ENCODE measurements at places on chromosomes 5 and 9.

- no peak for DNase-seq
Measured at GRCh38 chr5:84724683-84725082, 340.0 kb upstream of the EDIL3 start.

GRCh38 chr9:106880863-106881262 is 17.9 kb downstream of the ZNF462 start:
- no peak for DNase-seq

DNA sequence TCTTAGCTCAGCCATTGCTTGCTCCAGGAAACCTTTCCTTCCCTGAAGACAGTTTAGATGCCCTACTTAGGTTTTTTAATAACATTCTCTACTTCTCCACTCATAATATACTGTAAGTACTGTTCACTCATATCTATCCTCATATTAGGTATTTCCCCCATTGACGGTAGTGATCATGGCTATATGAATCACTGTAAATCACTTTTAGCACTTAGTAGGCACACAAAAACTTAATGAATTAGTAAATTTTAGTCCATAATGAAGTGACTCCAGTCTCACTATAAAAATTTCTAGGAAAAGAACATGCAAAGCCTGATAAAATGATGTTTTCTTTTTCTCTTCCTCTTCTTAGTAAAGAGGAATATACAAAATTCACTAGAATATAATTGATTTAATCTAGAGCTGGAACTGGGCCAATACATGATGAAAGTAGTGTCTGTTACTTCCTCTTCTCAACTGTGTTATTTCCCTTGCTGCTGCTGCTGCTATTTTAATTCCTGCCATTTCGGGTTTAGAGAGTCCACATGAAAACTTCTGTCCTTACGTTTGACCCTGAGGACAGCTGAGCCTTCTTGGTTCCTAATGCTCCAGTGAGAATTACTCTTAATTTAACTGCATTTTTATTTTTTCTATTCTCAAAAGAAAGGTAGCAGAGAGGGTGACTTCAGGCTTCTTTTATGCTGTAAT is 73.5 kb downstream of the LNPEP start:
- no peak for DNase-seq

GRCh38 chr9:121676926-121677325 is 25.5 kb downstream of the DAB2IP start:
- no peak for DNase-seq

GRCh38 chr5:71681296-71681695 is 37.8 kb upstream of the CARTPT start:
- no peak for DNase-seq

- no peak for DNase-seq
Measured at GRCh38 chr9:37840560-37841194, 40.1 kb downstream of the DCAF10 start.

DNA sequence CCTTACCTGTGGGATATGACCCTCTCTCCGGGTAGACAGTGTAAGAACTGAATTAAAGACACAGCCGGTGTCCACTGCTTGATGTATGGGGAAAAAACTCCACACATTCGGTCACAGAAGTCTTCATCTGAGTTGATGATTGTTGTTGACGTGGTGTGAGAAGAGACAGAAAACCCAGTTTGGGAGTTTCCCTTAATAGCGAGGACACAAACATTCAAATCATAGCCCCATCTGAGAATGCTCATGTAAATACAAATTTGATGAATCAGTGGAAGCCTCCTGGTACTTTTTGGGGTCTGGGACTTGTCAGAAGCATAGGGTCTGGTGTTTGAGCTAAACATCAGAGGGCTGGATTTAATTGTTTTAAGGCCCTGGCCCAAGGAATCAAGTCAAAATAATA is 11.0 kb downstream of the HAVCR1 start:
- no peak for DNase-seq

GRCh38 chr9:136520053-136520540 is 25.8 kb downstream of the NOTCH1 start:
- DNase-seq: no peak

DNA sequence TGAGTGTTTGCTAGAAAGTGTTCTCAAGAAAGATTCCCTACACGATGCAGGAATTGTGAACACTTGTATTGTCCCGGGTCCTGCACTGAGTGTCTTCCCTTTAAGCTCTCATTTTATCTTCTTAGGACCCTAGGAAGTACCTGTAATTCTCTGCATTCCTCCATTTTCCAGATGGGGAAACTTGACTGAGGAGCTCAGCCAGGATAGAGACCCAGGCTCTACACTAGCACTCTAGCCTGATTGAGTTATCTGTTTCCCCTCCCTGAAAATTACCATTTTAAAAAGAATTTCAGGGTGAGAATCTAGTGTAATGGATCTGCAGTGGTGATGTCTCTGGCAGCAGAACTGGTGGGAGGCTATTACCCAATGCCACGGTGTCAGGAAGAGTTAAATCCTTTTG is 453.9 kb downstream of the KDM4C start:
- DNase-seq: no peak

DNA sequence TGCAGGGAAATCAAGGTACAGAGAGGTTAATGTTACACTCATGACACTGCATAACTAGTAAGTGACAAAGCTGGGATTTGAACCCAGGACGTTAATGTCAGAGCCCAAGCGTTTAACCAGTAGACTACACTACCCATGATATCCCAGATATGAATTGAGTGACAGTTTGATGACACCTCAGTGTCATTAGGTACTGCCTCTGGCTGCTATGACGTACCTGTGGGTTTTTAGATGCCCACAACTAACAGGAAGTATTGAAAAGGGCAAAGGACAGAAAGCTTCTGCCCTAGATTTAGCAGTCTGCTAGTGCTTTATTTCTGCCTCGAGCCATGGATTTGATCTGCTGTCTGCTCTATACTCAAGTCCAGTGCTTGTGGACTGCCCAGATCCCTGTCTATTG is 56.2 kb downstream of the GLRA1 start:
- DNase-seq: no peak

GRCh38 chr5:39758426-39758825 is 333.6 kb upstream of the DAB2 start:
- no peak for DNase-seq

DNA sequence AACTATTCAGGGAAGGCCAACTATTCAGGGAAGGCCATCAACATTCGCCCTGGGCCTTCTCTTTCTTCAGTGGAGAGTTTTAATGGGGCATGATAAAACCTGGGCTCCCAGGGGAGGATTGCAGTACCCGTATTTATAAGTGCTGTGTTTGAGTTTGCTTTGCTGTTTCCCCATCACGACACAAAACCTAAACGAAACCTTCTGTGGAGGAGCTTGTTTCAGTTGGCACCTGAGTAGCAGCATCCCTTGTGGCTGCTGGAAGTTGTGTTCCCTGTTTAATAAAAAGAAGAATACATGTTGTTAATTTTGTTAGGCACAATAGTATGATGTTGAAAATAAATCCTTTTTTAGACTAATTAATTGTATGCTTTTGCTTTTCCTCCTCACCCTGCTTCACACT is 8.3 kb downstream of the WDR31 start:
- DNase-seq: no peak

GRCh38 chr5:122358372-122358979 is 46.4 kb downstream of the SNCAIP start:
- DNase-seq: no peak

- no peak for DNase-seq
Measured at GRCh38 chr5:149267241-149267973, 4.3 kb upstream of the AFAP1L1 start.

DNA sequence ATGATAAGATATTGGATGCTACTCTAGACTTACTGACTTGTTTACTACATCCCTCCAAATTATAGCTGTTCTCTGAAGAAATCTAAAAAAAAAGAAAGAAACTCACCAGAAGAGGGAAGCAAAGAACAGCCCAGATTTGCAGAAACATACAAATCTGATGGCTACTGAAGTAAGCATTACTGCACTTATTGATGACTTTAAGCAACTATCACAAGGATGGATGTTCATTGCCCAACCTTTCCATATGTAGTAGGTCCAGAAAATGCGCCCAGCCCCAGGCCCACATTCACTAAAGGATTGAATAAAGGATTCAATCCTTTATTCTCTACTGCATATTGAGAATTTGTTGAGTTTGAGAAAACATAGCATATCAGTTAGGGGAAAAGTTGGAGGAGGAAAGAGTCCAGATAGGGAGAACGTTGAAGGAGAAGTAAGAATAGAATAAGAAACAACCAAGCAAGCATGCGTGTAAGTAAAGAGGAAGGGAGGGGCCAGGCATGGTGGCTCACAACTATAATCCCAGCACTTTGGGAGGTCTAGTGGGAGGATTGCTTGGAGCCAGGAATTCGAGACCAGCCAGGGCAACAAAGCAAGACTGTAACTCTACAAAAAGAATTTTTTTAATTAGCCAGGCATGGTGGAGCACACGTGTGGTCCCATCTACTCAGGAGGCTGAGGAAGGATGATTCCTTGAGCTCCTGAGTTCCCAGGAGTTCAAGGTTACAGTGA is 33.8 kb upstream of the DTWD2 start:
- DNase-seq: no peak

- DNase-seq: no peak
Measured at GRCh38 chr5:31095796-31096195, 97.7 kb upstream of the CDH6 start.

DNA sequence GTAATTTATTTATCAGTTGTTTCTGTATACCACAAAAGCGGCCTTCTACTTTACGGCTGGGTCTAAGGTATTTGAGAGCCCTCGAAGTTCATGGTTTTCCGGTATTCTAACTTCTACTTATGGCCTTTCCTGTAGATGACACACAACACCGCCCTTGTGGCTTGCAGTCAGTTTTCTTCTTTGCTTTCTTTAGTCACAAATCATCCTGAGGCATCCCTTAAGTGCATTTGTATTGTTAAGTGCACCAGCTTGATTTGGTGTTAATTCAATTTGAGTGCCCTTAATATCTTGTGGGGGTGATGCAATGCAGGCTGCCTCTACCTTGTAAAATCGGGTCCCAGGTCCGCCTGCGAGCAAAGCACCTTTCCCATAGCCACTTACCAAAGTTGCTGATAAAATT is 511.9 kb downstream of the CCDC171 start:
- no peak for DNase-seq

GRCh38 chr5:1317921-1318565 is 23.2 kb upstream of the TERT start:
- no peak for DNase-seq

- DNase-seq: no peak
Measured at GRCh38 chr5:180107005-180107404, 35.4 kb upstream of the RNF130 start.

DNA sequence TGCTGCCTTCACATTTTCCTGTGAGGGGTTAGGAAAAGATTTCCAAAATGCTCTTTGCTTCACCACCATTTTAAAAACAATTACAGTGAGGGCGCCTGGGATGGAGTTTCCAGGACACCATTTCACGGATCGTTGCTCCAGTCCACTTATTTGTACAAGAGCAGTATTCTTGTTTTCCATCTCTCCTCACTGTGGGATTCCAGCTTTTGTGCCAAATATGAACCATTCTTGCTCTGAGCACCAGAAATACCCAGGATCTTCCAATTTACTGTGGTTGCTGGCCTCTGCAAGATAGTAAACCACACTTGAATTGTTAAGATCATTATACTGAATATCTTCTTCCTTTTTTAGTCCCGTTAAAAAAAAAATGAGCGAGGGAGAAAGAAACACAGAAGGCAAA is 899.5 kb downstream of the TLE1 start:
- no peak for DNase-seq

DNA sequence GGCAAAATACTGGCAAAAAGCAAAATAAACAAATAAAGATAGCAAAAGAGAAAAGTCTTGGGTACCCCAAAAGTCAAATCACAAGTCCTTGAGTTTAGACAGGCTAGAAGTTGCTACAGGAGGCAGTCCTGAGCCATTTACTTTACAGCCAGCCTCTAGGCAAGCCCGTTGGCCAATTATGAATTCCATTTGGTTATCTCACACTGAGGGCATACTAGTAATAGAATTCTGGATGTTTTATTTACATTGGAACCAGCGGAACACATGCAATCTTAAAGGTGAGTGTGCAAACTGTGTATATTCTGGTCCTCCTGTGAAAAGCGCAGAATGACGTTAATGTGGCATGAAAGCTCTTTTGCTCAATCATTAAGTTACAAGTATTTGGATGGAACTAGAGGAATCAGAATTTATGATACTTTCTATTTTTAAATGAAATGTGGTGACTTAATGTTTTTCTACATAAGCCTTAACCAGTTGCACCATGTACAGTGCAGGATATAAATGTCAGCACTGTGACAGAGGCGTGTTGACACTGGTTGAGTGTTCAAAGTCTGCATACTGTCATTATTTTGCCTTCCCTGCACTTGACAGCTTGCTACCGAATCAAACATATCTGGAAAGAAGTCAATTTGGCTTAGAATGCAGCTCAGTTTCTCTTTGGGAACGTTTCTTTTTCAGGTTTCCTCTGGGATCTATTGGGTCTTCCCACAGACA is 7.9 kb downstream of the GDNF start:
- DNase-seq: no peak

GRCh38 chr5:88304356-88304755 is 35.7 kb upstream of the TMEM161B start:
- DNase-seq: no peak

DNA sequence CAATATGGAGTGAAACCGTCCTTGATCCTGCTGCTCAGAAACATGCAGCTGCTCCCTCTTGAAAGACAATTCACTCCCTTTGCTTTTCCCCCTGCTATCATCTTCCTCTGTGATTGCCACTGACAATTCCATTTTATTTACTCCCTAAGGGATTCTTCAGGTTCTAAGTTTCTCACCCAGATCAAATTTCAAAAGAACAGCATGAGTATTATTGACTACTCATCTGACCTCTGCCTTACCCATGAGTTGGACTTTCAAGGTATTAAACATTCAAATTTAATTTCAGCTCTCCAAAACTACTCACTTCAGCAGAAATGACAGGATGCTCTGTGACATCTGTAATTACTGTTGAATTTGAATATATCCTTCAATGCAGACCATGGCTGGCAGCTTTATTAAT is 236.5 kb upstream of the HAPLN1 start:
- no peak for DNase-seq
